T-helper 22 cell (primary cell): ENCODE measurements at places on chromosomes 5 and 9.

- no peak for DNase-seq
Measured at GRCh38 chr9:23322392-23322791, 503.6 kb downstream of the ELAVL2 start.

- DNase-seq, result no peak
Measured at GRCh38 chr5:128155776-128156175, 72.2 kb downstream of the SLC12A2 start.

- DNase-seq, result no peak
Measured at GRCh38 chr5:72125941-72126620, 18.8 kb downstream of the MAP1B start.

DNA sequence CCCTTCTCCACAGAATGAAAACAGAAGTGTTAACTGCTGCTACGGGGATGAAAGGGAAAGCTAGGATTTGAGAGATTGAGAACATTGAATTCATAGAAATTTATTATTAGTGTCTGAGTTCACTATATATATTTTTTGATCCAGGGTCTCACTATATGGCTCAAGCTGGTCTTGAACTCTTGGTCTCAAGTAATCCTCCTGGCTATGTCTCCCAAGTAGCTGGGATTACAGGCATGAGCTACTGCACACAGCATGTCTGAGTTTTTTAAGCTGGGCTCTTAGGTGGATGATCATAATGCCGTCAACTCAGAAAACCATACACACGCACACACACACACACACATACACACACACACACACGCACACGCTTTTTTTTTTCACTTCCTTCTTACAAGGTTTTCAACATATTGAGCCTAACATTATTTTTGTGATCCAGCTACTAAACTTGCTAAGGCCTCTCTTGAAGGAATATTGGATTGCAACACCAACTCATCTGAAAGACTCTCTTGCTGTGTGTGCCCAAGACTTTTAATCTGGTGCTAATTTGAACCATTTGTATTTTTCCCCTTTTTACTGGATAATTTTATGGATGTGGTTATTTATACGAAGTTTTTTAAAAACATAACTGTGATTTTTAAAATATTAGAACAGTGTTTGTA lies 1045.4 kb downstream of the DTWD2 start:
- DNase-seq, result no peak

DNA sequence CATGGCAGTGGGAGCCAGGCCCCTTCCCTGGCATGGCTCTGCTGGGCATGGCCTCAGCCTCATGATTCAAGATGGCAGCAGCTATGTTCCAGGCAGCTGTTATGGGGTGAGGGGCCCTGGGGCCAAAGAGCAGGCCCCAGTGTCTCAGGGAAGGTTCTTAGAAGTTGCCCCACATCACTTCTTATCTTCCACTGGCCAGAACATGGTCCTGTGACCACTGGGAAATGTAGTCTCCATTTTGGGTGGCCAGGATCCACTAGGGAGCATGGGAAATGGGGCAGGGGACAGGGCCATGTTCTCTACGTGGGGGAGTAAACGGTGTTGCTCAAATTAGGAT lies 18.3 kb downstream of the SUSD3 start:
- DNase-seq, result no peak

DNA sequence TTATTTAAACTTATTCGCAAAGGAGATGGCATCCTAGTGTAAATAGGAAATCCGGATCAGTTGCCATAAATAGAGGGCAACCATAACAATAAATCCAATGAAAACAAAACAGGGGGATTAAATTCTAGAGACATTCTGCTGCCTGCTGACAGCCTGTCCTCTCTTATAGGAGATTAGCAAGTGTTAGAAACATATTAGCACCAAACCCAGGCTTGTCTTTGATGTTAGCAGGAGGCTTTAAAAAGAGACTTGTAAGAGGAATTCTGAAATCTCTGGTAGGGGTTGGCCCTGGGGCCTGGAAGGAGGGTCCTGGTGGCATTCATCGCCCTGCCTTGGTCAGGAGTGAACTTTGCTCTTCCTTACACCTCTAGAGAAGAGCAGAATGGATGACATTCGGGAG lies 21.6 kb downstream of the NDST1 start:
- no peak for DNase-seq

DNA sequence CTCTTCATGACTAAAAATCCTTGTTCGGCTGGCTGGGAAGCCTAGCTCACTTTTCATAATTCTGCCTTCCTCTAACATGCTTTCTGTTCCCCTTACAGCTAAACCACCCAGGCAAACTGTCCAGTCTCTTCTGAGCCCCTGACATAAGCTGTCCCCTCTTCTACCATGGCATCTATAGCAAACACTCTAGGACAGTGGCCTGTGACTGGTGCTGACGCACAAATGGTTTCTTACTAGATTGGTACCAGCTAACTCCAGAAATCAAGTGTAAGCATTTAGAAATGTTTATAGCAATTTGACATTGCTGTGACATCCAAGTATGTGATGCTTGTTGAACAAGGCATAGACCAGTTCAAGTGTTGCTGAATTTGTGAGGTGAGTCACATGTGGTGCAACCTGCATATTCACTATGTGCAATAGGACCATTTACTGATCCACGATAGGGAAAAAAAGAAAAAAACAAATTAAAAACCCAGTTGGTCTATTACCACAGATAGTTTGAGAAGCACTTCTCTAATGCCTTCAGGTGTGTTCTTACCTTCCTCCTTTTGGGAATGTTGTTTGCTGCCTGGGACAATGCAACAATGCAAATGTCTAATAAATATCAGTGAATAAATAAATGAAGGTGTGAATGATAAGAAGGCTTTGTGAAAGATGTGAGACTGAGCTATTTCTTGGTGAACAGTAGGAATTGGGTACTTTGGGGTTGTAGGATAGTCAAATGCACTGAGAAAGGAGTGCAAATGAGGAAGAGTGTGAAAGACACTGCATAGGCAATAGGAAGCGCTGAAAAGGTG lies 22.4 kb downstream of the ELOVL7 start:
- no peak for DNase-seq

DNA sequence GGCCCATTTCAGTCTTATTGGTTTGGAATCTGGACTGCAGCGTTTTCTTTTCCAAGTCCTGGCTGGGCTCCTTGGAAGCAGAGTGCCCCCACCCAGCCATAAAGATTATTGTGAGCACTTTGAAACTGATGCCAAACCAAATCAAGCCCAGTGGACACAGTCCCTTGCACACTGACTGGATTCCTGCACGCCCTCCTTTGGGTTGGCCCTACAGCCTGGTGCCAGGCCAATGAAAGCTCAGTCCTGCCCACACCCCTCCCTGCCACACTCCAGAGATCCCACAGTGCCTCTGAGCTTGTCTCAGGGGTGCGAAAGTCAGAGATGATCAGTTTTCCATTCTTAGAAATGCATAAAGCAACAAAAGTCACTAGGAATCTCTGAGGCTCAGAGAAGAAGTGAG lies 181.9 kb downstream of the CETN3 start:
- DNase-seq, result no peak

DNA sequence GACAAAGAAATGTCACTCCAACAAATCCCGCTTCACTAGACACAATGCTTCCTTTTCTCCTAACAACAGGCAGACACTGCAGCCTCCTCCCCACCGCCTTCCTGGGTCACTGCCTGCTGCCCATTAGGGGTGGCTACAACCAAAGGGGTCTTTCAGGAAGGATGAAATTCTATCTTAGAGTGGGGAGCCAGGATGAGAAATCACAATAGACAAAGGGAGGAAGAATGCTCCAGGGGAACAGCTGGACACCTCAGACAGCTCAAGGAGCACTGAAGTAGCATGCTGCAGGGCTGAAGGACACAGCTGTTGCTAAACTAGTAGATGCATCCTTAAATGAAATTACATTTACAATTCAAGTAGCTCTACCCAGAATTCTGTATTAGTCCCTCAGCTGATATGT lies 54.2 kb downstream of the PRELID2 start:
- DNase-seq, result no peak

- no peak for DNase-seq
Measured at GRCh38 chr5:119168401-119168800, 97.5 kb downstream of the DMXL1 start.

- DNase-seq, result no peak
Measured at GRCh38 chr5:98258939-98259338, 514.5 kb upstream of the RGMB start.

- no peak for DNase-seq
Measured at GRCh38 chr5:65021527-65022226, 252.9 kb downstream of the CWC27 start.

DNA sequence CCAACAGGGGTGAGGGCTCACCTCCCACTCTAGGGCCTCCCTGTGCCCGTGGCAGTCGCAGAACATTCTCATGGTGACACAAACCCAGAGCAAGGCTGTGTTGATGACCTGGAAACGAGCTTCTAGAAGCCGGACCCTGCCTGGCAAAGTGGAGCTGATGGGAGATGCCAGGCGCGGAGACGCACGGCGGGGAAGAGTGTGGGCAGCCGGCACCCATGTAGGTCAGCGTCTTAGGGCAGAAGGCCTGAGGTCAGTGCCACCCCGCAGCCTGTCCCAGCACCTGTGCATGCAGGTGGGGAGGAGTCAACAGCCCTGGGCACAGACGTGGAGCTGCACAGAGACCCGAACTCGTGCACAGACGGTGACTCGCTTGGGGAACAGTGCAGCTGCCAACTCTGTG lies 5.4 kb downstream of the SLC6A18 start:
- DNase-seq, result no peak

GRCh38 chr9:83424831-83425230 lies 113.4 kb downstream of the FRMD3 start:
- no peak for DNase-seq

DNA sequence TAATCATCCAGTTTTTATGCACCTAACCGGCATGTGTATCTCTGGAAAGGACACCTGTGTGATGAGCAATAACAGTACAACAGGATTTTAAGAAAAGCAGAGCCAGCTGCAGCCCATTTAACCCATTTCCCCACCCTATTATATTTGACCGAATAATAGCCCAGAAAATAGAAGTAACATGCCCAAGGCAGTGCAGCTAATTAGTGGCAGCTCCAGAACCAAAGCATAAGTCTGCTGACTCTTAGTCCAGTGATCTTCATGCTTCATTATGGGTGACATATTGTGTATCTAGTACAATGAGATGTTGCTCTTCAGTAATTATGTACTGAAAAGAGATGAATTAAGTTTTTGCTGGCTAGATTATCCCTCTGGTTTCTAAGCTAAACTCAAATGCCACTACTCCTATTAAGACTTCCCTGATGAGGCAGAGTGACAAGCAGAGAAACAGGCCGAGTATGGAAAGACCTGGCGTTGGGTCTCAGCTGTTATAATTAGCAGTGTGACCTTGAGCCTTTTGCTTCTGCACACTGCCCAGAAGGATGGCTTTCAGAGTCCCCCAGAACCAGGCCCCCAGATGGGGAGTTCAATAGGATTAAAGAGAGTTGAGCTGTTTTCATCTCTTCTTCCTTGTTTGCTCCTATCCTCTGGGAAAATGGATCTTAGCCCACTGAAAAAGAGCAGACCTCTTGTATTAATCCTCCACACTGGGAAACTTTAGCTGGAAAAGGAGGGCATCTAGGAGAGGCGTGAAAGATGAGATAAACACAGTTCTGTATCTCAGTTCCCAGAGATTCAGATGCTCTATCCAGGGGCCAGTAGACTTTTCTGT lies 10.8 kb upstream of the C1QTNF3 start:
- DNase-seq, result no peak

DNA sequence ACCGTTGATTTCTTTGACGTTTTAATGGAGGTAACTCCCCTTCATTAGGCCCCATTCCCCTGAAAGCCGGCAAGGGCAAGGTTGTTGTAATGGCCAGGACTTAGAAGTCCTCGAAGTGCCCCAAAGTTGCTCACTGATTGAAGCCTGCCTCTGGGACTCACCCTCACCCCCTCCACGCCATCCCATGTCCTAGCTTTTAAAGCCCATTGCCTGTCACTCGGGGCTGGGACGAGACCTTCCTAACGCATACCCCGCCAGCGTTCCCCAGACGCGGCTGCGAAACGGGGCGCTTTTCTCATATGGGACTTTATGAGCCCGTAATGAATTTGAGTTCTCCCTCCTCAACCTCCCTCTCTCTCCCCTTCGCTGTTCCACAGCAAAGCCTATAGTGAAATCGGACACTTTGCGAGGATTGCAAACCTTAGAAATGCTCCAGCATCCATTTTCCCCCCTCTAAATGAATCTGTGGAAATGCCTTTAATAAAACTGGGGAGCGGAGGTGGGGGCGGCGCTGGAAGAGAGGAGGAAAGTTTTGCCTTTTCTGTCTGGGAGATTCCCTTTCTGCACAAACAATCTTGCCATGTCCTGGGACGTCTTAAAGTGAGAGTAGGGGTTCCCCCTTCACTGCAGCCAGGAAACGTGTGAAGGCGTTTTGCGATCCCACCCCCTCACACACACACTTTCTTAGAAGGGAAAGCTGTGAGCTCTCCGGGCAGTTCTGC lies 1.5 kb downstream of the PAPPA start:
- DNase-seq, result no peak

DNA sequence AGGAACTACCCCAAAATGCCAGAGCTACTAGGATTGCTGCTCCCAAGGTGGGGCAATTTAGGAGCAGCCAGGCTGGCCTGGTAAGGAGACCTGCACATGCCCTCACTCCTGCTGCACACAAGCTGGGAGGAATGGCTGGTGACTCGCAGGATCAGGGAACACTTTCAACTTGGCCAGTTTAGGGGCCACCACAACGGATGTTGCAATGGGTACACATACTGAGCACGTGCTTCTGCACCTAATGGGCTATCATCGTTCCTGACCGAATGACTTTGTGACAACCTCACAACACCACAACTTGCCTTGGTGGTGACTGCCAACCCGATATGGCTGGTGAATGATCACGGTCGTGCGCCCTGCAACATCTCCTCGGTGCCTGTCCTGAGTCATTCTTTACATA lies 172.0 kb downstream of the ROR2 start:
- no peak for DNase-seq

DNA sequence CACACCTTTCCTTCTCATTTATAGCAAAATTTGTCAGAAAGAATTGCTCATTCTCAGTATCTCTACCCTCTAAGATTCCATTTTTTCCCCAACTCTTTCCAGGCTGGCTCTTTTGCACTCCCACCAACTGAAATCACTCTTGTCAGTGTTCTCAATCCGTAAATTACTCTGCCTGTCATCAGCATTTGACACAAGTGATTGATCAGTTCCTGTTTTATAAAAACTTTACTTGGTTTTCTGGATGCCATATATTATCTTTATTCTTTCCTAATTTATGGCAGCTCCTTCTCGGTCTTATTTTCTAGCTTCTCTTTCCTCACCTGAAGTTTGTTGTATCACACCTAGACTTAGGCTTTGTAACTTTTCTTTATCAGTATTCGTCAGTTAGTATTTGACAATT lies 16.4 kb downstream of the DENND4C start:
- no peak for DNase-seq

DNA sequence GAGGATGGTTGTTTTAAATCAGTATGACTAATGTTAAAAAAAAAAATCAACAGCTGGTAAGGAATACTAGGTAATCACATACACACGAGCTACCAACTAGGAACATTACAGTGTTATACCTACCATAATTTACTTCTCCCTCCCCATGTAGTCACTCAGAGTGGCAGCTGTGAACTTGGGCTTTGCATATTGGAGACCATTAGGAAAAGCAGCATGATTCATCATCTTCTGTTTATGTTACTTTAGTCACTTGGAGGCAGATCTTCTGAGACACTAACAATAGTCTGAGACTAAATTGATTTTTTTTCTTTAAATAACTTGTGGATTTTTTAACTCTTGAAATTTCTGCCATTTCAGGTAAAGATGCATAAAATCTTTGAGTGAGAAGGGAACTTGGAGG lies 141.5 kb upstream of the NR4A3 start:
- no peak for DNase-seq
